ENCODE measurements at places on chromosomes 5 and 9. TPM values are rescaled to one million over a fixed set of nuclear protein-coding genes. Genes with fewer than 3 reads are reported as not detected.

GRCh38 chr5:123124859-123125595 lies 36.0 kb downstream of the PRDM6 start:
- no peaks in the 10 kb centered on the region for H3K36me3 ChIP-seq
- H3K27ac ChIP-seq: no peak overlapping the region
- H3K4me1 ChIP-seq: peaks cover 10% of the 10 kb centered on the region
- H3K4me3 ChIP-seq: no peak overlapping the region
- no peak for DNase-seq
- H3K27me3 ChIP-seq: peaks cover 15% of the 10 kb centered on the region

- no peak overlapping the region for H3K4me3 ChIP-seq
- H3K36me3 ChIP-seq: no peaks in the 10 kb centered on the region
- peaks cover 7% of the 10 kb centered on the region for H3K27me3 ChIP-seq
- H3K27ac ChIP-seq: no peak overlapping the region
These were observed 124.6 kb downstream of the KCTD16 start for GRCh38 chr5:144295284-144295683.

DNA sequence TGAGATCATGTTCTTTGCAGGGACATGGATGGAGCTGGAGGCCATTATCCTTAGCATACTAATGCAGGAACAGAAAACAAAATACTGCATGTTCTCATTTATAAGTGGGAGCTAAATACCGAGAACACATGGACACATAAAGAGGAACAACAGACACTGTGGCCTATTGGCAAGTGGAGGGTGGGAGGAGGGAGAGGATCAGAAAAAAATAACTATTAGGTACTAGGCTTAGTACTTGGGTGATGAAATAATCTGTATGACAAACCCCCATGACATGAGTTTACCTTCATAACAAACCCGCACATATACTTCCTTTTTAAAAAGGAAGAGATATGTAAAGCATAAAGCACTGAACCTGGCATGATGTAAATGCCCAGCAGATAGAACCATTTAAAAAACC lies 99.0 kb downstream of the MEGF10 start:
- H3K27me3 ChIP-seq: no peaks in the 10 kb centered on the region
- no peak overlapping the region for H3K4me3 ChIP-seq
- peaks cover 31% of the 10 kb centered on the region for H3K4me1 ChIP-seq

DNA sequence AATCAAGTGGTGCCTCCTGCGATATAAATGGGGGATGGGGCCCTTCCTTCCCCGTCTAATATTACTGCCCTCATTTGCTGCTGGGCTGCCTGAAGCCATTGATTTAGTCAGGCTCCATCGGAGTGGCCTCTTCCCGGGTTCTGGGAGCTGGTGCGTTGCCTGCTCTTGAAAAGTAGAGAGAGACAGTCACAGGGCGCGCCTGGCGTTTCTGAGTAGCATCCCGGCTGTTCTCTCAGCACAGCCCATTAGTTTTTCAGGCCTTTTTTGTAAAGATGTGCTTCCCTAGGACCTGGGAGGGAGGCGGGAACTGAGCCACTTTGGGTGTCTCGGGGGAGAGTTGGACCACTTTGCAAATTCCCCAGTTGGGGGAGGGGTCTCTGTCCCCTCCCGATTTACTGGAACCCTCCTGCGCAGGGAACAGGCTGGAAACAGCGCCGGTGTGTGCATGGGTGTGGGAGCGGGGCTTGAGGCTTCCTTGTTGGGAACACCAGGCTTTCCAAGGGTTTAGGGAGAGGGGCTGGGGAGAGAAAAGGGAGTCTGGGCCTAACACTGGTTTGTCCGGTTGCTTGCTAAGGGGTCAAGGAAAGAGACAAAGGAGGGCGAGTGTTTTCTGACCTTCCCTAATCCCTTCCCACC lies 4.7 kb downstream of the PRDM6 start:
- DNase-seq: no peak
- no peak overlapping the region for H3K27ac ChIP-seq
- peaks cover 22% of the 10 kb centered on the region for H3K4me1 ChIP-seq
- peaks cover 75% of the 10 kb centered on the region for H3K27me3 ChIP-seq
- H3K4me3 ChIP-seq: no peak overlapping the region

GRCh38 chr9:28747351-28747985 lies 1174.2 kb upstream of the C9orf72 start:
- no peak for DNase-seq
- H3K27ac ChIP-seq: no peak overlapping the region
- no peaks in the 10 kb centered on the region for H3K27me3 ChIP-seq

DNA sequence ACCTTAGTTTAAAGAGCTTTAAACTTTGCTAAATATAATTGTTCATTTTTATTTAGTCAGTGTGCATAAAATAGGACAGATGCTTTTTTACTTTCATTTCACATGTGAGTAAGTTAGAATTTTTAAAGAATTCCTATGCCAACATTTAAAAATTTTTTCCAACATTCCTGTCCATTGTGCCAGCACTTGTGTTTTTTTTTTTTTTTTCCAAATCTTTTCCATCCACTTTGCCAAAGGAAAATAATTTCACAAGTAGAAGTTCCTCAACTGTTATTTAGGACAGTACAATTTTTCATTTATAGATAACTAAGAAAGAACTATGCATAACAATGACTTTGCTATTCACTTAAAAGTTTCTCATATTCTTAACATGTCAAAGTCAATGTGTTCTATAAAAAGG lies 189.5 kb downstream of the ADAMTS6 start:
- no peak overlapping the region for H3K4me3 ChIP-seq
- peaks cover 19% of the 10 kb centered on the region for H3K4me1 ChIP-seq
- no peaks in the 10 kb centered on the region for H3K36me3 ChIP-seq

DNA sequence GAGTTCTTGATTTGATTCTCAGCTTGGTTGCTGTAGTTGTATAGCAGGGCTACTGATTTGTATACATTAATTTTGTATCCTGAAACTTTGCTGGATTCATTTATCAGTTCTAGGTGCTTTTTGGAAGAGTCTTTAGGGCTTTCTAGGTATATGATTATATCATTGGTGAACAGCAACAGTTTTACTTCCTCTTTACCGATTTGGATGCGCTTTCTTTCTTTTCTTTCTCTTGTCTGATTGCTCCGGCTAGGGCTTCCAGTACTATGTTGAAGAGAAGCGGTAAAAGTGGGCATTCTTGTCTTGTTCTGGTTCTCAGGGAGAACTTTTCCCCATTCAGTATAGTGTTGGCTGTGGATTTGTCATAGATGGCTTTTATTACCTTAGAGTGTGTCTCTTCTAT lies 158.9 kb downstream of the SAXO1 start:
- no peak overlapping the region for H3K27ac ChIP-seq
- peaks cover 18% of the 10 kb centered on the region for H3K27me3 ChIP-seq
- peaks cover 3% of the 10 kb centered on the region for H3K36me3 ChIP-seq
- DNase-seq: no peak
- no peaks in the 10 kb centered on the region for H3K4me1 ChIP-seq

DNA sequence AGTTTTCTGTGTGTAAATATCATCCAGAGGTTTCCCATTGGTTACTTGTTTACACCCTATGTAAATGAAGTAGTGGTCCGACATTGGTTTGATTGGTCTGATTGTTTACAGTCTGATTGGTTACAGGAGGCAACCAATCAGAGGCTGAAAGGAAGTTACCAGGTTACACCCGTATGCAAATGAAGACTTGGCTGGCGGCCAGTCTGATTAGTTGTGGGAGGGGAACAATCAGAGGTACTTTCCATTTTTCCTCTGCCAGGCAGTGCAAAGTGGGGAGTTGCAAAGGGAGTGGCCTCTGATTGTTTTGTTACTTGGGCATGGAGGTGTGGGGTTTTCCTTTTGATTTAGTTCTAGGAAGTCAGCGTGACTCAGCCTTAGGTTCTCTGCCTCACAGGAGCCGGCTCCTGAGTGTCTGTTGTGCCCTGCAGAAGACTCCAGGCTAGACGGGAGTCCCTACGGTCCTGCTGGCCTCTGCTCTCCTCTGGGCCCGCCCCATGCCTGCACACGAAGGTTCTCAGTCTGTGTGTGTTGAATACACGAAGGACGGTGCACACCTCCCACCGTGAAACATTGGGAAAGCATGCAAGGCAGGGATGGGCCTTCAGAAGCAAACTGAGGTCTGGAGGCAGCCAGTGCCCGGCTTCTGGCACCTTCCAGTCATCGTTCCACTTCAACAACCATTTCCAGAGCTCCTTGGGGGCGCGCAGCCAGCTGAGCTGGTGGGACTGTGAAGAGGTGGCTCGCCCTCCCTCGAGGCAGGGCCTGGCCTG lies 42.9 kb downstream of the OLFM1 start:
- H3K4me3 ChIP-seq: no peak overlapping the region
- H3K4me1 ChIP-seq: no peaks in the 10 kb centered on the region
- no peaks in the 10 kb centered on the region for H3K36me3 ChIP-seq
- H3K27me3 ChIP-seq: no peaks in the 10 kb centered on the region
- H3K27ac ChIP-seq: no peak overlapping the region

- peaks cover 17% of the 10 kb centered on the region for H3K4me1 ChIP-seq
- no peak overlapping the region for H3K4me3 ChIP-seq
- DNase-seq: no peak
- H3K27ac ChIP-seq: peak overlapping the region; percentile 56
These were observed 161.9 kb downstream of the TRIO start for GRCh38 chr5:14305045-14305444.

DNA sequence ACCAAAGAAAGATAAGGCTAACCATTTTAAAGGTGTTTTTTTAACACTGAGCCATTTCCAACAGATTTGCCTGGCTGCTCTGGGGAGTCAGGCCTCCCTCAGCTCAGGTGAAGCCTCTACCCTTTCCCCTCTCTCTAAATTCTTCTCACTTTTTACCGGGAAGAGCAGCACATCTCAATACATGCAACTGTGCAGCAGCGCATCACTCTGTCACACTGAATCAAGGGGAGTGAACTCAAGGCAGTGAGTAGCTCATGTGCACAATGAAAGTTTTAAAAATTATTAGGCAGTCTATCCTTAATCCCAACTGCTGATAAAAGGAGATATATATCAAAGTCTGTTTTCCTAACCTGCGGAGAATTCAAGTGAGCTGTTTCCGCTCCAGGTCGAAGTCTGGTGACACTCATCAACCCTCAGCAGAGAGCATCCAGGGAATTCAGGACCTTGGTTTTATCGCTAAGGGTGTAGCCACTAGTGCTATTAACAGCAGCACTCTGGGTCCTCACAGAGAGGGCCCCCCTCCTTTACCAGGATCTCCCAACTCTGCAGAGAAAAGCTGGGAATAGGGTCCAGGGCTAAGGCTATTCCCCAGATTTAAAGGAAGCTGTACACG lies 1.0 kb downstream of the CEMIP2 start:
- peaks cover 59% of the 10 kb centered on the region for H3K4me1 ChIP-seq
- H3K27ac ChIP-seq: peak overlapping the region; percentile 90
- DNase-seq: no peak
- no peaks in the 10 kb centered on the region for H3K36me3 ChIP-seq

DNA sequence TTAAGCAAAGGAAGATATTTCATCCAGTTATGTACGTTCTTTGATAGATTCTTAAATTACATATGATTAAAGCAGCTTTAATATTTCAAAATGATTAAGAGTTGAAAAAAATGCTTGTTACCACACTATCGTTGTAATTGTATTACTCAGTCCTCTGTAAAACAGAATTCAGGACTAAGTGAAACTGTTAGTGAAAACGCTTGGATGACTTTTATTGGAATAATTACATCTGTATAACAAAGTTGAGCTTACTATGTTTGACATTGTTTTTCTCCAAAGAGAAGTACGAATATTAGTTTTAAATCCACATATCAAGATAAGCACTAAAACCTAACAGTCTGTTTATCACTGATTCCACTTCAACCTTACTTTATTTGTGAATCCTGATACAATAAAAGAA lies 8.7 kb upstream of the NADK2 start:
- H3K4me1 ChIP-seq: peaks cover 13% of the 10 kb centered on the region
- H3K27ac ChIP-seq: no peak overlapping the region
- DNase-seq: no peak
- no peaks in the 10 kb centered on the region for H3K36me3 ChIP-seq
- H3K27me3 ChIP-seq: peaks cover 7% of the 10 kb centered on the region
- no peak overlapping the region for H3K4me3 ChIP-seq

GRCh38 chr5:151691706-151692105 lies 5.0 kb upstream of the SPARC start:
- no peaks in the 10 kb centered on the region for H3K36me3 ChIP-seq
- no peaks in the 10 kb centered on the region for H3K27me3 ChIP-seq
- H3K4me3 ChIP-seq: no peak overlapping the region
- H3K4me1 ChIP-seq: peaks cover 35% of the 10 kb centered on the region
- DNase-seq: no peak

- H3K36me3 ChIP-seq: no peaks in the 10 kb centered on the region
- H3K4me1 ChIP-seq: peaks cover 38% of the 10 kb centered on the region
- DNase-seq: no peak
- H3K4me3 ChIP-seq: no peak overlapping the region
- no peak overlapping the region for H3K27ac ChIP-seq
These were observed 3.0 kb upstream of the ETF1 start for GRCh38 chr5:138545919-138546562.

DNA sequence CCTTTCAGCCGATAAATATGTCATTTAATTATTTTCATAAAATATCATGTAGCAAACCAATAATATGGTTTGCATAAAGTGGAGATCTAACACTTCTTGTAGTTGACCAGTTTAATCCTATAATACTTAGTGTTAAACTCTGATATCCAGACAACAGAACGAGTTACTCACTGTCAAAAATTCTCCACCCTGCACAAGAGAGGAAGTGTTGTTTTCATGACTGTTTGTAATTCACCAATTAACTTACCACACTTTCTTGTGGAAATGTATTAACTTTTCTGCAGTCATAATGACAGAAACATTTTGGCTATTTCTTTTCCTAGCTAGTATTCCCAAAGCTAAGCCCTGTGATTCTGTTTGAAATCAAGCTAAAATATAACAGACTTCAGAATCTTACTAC lies 555.3 kb upstream of the FTMT start:
- H3K27me3 ChIP-seq: peaks cover 2% of the 10 kb centered on the region

- H3K4me1 ChIP-seq: peaks cover 2% of the 10 kb centered on the region
- H3K36me3 ChIP-seq: no peaks in the 10 kb centered on the region
- DNase-seq: no peak
- H3K27ac ChIP-seq: no peak overlapping the region
- no peaks in the 10 kb centered on the region for H3K27me3 ChIP-seq
These were observed 662.2 kb upstream of the CTNND2 start for GRCh38 chr5:12566441-12566840.

DNA sequence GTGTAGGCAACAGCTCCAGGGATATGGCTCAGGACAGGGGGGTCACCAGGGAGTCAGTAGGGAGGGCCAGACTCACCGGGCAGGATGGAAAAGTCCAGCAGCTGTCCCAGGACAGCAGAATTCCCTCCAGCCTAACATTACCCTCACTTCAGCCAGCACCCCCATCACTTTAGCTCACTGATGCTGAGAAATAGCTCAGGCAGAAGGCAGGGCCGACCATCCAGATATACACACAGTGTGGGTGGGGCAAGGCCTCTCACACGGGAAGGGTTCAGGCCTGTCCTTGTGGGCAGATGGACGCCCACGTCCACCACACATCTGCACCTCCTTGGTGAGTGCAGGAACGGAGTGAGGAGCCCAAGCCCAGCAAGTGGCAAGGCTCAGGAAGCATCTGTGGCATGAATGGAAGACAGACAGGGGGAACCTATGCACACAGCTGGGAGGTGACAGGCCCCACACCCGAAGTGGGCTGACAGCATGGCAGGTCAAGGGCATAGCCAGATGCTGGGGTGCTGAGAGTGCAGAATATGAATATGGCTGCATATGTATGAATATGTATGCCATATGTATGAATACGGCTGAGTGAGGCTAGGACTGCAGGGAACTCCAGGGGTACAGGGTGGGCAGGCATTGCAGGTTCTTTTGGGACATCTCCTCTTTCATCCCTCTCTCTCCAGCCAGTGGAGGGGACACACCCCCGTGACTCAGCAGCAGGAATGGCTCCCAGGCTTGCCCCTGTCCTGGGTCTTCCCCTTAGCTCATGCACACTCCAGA lies 17.0 kb downstream of the BICD2 start:
- H3K4me3 ChIP-seq: no peak overlapping the region
- no peaks in the 10 kb centered on the region for H3K36me3 ChIP-seq
- no peak for DNase-seq
- H3K27me3 ChIP-seq: no peaks in the 10 kb centered on the region
- peaks cover 47% of the 10 kb centered on the region for H3K4me1 ChIP-seq

Gene GPR150
- total RNA-seq: 0.16 TPM

Gene PCDHGC3
- total RNA-seq: 99.9 TPM

Data from osteocyte (in vitro differentiated cells).